ENCODE measurements at places on chromosomes 7 and 10.

DNA sequence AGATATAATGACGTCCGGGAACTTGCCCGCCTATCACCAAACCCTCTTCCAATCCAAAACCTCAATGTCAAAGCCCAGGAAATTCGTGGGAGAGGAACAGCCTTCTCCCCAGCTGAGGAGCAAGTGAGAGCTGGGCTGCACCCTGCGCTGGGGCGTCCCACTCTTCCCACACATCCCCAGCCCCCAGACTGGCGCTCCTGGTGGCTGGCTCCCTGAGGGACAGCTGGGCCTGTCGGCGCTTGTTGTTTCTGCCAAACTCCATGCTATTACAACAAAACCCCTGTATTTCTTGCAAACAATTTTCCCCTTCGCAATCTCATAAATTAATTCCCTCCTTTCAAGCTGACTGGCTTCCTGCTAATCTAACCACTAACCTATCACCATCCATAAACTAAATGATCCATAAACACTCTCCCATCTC is 53.0 kb downstream of the GRID1 start:
- no peak for DNase-seq

- DNase-seq: no peak
Measured at GRCh38 chr7:140005754-140006503, 56.8 kb downstream of the PARP12 start.

GRCh38 chr10:12377658-12378290 is 28.4 kb downstream of the CAMK1D start:
- no peak for DNase-seq

DNA sequence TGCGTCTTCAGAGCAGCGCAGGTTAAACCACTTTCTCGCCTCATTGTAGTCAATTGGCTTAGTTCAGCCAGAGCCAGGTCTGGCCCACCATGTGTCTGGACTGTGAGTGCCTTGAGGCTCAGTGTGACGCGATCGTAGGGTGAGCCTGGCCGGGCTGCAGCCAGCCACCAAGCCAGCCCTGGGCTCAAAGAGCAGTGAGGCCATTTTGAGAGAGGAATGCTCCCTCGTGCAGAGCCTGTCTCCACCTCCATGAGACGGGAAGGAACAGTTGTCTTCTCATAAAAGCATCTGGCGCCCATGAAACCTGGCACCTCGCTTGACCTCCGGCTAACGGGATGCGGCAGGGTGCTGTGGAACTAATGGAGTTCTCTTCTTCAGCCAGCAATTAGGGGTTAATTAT is 34.5 kb downstream of the LHPP start:
- no peak for DNase-seq

DNA sequence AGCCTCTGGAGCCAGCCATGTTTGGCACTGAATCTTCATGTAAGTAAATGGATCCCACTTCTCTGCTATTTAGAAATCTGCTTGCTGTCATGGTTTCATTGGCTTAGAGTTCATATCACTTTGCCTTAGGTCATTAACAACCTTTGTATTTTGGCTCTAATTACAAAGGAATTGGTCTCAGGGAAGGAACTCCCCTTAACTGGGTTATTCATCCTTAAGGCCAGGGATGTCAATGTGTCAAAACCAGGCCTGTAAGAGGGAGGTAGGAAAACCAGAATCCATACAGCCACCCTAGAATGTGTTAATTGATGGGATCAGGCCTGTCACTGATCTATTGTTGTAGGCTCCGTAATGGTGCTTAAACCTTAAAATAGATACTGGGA is 67.3 kb downstream of the ST7 start:
- DNase-seq: no peak

- no peak for DNase-seq
Measured at GRCh38 chr7:20131776-20132175, 85.4 kb downstream of the MACC1 start.

GRCh38 chr10:673492-673891 is 16.0 kb downstream of the DIP2C start:
- no peak for DNase-seq

DNA sequence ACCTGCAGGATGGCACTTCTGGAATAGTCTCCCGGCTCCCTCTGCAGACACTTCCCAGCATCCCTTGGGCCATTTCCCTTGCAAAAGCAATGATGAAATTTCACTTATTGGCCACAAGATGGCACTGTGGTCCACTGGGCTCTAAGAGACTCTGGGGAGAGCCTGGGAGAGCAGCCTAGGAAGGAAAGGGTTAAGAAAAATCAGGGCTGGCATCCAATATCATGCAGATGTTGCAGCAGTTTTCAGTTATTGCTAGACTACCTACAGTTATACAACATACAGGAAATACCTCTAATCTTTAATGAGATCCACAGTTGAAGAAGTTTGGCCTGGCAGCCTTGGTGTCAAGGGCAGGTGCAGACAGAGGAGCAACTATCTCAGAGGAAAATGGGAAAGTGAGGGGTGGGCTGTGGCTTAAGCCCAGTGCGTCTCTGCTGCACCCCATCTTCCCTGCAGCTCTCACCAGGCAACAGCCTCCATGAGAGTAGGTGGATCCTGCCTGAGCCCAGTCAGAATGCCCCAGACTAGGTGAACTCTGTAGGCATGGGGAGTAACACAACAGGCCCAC is 100.2 kb upstream of the PRSS58 start:
- DNase-seq: no peak

DNA sequence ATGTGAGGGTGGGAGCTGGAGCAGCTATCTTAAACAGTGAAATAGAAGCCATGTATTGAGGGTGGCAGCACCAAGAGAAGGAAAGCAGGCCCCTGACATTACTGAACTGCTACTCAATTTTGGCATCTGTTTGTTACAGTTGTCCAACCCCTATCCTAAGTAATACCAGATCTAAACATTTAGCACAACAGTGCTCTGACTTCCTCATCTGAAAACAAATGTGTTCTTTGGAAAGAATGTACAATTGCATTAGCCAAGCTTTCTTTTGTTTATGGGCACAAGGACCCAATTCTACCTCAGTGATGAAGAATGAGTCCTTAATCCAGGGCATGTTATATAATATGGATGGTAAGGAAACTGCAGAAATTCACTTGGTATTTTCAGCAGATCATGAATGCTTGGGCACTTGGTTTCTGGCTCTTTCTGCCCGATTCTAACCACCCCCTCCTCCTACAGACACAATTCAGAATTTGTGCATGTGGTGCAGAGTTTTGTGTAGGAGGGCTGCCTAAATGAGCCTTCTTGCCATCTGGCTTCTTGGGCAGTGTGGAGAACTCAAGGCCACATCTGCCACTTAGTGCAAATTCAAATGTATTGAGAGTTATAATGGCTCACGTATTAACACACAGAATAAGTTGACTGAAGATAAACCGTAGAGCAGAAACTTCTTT is 36.9 kb upstream of the KMT2E start:
- DNase-seq: no peak
